ENCODE measurements at places on chromosomes 5 and 9.

GRCh38 chr5:59238126-59238902 is 655.2 kb downstream of the PDE4D start:
- no peak for DNase-seq

DNA sequence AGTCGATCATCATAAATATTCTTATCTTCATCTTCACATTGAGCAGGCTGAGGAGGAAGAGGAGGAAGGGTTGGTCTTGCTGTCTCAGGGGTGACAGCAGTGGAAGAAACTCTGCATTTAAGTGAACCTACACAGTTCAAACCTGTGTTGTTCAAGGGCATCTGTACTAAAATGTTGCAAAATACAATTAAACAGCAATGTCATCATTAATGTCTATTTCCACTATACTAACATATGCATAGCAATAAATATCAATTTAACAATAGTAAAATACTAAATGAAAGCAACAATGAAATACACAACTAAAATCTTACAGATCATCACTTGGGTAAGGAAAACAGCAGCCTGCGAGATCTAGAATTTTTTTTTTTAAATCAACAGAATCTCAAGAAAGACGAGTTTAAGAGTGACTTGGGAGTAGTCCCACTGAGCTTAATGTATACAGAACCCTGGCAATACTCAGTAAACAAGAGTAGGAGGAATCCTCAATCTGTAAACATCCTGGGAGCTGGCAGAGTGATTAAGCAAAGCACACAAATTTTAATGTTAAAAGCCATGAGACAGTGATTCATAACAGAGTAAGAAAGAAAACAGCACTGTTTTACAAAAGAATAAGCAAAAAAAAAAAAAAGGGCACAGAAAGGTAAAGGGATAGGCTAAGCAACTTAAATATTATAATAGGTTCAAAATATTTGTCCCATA is 10.0 kb downstream of the HOMER1 start:
- no peak for DNase-seq

DNA sequence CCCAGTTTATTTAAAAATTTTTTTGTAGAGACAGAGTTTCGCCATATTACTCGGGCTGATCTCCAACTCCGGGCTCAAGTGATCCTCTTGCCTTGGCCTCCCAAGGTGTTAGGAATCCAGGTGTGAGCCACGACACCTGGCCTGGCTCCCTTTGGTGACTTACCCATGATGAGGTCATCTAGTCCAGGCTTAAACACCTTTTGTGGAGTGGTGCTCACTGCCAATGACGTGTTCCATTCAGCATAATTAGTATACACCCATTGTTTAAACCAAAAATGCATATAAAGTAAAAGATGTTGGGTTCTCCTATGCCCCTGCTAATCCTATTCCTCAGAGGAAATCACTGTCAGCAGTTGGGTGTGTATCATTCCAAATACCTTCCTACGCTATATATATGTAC is 91.0 kb downstream of the HSPA4 start:
- no peak for DNase-seq

DNA sequence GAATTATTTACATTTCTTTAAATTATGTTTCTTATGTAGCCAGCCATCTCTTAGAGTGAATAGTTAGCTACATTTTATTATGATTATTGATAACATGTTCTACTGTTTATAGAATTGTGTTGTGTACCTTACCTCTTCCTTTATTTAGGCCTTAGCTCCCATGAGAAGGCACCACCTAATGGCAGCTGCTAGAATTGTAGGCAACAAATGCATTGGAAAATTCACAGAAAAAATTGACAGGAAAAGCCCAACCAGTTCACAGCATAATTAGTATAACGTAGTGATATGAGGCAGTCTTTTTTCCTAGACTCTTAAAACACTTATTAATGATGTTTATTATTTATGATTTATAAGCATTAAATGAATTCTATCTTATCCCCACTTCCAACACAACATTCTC is 175.8 kb downstream of the WDR70 start:
- no peak for DNase-seq

DNA sequence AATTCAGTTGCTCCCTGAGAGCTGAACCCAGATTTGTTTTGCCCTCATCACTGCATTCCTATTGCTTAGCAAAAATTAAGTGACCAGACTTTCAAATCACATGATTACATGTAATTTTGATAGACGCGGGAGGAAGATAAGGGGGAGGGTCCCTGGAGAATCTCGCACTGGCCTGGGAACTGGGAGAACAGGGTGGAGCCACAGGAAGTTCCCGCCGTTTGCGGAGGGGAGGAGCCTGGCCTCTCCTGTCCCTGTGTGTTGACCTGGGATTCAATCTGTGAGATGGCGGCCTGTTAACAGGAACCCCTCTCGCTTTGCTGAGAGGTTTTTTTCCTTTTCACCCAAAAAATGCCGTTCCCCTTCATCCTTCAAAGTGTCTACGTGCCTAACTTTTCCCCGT is 142.9 kb upstream of the OR13F1 start:
- no peak for DNase-seq

DNA sequence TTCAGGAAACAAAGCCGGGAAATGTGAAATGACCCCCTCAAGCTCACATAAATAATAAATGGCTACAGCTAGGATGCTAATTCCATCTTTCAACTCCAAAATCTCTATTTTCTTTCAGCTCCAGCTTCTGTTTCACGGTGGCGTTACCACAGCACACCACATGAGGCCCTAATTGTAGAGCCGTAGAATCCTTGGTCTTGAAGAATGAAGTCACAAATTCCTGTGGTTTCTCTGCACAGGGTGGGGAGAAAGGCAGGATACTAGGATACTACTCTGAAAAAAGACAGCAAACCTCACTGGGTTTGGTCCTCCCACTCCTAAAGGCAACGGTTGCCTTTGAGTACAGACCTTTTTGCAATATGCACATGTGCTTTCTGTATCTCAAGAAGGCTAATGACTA is 13.9 kb upstream of the RARS1 start:
- no peak for DNase-seq

- no peak for DNase-seq
These were observed 221.3 kb upstream of the DAPK1 start for GRCh38 chr9:87276327-87276841.

GRCh38 chr5:179819296-179820126 is 1.2 kb upstream of the SQSTM1 start:
- DNase-seq = peak; percentile 45

GRCh38 chr5:100691548-100691947 is 156.4 kb downstream of the FAM174A start:
- no peak for DNase-seq

- DNase-seq = no peak
These were observed 13.6 kb upstream of the EQTN start for GRCh38 chr9:27310582-27310981.

GRCh38 chr5:111013011-111013410 is 58.5 kb upstream of the TSLP start:
- DNase-seq = no peak

GRCh38 chr9:80074439-80074838 is 502.7 kb downstream of the TLE4 start:
- DNase-seq = no peak

GRCh38 chr5:68024426-68024825 is 191.1 kb upstream of the PIK3R1 start:
- no peak for DNase-seq

DNA sequence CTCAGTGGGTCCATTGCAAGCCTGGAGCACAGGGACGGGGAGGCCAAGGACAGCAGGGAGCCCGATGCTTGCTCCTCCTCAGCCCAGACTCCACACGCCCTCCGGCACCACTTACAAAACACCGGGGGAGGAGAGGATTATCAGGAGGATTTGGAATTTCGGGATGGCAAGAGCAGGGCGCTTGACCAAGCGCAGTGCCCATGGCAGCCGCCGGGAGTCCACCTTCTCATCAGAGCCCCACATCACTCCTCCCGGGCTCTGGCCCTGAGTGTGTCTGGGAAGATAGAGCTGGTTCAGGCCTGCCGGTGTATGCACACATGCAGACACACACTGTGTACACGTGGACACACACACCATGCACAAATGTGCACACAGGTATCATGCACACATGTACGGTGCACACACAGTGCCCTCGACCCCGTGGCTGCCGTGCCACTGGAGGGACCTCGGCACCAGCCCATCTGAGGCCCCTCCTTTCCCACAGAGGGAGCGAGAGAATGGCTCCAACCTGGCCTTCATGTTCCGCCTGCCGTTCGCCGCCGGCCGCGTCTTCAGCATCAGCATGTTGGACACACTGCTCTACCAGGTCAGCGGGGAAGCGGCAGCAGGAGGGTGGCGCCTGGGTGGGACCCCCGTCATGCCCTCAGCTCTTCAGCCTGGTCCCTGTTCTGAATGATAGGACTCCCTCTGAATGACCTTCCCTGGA is 81.7 kb downstream of the KCNT1 start:
- DNase-seq = no peak

DNA sequence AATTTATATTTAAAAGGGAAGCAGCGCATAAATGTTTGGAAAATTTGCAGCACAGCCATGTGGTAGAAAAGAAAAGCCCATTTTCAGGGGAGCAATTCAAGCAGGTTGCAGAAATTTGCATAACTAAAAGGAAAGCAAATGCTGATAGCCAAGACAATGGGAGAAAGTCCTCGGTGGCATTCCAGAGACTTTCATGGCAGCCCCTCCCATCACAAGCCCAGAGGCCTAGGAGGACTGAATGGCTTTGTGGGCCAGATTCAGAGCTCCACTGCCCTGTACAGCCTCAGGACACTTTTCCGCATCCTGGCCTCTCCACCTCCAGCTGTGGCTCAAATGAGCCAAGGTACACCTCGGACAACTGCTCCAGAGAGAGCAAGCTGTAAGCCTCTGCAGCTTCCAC is 462.9 kb downstream of the CDK5RAP2 start:
- no peak for DNase-seq

DNA sequence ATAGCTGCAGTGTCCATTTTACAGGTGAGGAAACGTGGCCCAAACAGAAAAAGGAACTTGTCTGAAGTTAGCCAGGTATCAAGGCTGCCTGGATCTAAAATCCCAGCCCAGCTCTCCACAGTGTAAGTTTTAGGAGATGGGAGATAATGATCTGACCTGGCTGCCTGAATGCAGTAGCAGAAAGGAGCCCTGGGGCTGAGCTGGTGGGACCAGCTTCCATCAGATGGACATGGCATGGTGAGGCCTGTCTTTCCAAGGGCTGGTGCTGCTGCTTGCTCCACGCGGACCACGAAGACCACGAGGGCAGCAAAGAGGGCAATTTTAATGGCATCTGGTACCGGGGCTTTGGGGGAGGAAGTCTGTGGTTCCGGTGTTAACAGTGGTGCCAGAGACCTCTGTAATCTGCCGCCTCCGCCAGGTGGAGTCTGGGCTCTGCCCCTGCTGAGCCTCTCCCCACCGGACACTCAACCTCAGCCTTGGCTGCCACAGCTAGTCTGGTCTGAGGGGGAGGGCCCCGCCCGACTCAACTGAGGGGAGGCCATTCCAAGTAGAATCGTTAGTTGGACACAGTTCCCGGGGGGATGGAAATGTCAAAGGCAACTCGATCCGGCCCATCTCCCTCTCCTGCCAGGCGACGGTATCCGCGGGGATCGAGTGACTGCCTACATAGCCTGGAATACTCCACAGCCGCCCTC is 650 bp downstream of the MYORG start:
- DNase-seq = peak; percentile 18

GRCh38 chr5:122014236-122014935 is 52.6 kb downstream of the SRFBP1 start:
- DNase-seq = no peak
